ENCODE measurements at places on chromosomes 1 and 21.

GRCh38 chr1:89728381-89728780 lies 92.5 kb upstream of the LRRC8D start:
- no peak for DNase-seq

DNA sequence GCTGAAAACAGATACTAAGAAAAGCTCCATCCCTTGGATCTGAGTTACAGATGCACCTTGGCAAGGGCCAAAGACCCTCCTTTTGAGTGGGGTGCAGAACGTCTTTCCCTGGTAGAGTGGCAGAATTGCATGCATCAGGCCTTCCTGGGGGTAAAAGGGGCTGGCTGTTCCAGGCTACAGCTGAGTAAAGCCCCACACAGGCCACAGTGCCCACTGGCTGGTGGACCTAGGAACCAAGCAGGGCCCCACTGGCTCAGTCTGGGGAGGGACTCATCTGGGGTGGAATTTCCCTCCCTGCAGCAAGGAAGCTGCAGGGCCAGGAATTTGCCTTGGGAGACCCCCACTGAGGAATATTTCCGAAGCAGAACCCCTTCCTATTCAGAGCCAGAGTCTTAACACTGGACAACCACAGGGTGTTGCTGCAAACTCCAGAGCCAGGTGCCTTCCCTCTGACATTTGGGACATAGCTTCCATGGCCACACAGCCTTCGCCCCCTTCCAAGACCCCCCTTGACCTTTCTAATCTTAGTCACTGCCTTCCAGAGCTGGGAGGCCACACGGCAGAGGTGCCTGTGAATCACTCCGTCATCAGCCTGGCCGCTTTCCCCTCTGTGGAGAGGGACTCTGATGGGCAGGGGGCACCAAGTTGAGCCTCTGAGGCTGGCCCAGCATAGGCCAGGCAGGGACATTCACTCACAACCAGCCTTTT lies 52.5 kb downstream of the LACTBL1 start:
- DNase-seq: no peak

GRCh38 chr1:21372383-21372782 lies 67.6 kb upstream of the NBPF3 start:
- no peak for DNase-seq

DNA sequence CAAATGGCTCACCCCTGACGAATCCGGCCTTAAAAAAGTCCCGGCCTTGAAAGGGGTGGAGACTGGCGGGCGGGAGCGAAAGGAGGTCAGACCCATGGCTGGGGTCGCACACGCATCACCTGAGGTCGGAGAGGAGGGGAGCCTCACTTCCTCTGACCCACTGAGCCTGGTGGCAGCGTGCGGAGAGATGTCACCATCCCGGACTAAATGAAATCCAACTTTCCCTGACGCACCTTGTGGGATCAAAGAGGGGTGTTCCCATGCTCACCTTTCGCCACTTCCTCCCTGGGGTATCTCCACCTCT lies 709 bp upstream of the SLC41A1 start:
- DNase-seq: no peak

- DNase-seq: no peak
Measured at GRCh38 chr1:58890113-58890512, 106.3 kb upstream of the JUN start.

- DNase-seq: no peak
Measured at GRCh38 chr1:225754940-225755641, 22.5 kb upstream of the SRP9 start.

DNA sequence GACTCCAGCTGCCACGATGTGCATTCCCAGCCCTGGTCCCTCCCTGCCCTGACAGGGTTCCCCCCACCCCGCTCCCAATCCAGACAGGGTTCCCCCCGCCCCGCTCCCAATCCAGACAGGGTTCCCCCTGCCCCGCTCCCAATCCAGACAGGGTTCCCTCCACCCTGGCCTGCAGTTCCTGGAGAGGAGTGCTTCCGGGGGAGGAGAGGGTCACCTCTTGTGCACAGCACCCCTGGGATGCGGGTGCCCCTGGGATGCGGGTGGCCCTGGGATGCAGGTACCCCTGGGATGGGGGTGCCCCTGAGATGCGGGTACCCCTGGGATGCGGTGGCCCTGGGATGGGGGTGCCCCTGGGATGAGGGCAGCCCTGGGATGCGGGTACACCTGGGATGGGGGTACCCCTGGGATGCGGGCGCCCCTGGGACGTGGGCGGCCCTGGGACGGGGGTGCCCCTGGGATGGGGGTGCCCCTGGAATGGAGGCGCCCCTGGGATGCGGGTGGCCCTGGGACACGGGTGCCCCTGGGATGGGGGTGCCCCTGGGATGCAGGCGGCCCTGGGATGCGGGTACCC lies 36.7 kb upstream of the SLC19A1 start:
- no peak for DNase-seq

GRCh38 chr1:212525479-212526110 lies 83.0 kb upstream of the ATF3 start:
- no peak for DNase-seq

DNA sequence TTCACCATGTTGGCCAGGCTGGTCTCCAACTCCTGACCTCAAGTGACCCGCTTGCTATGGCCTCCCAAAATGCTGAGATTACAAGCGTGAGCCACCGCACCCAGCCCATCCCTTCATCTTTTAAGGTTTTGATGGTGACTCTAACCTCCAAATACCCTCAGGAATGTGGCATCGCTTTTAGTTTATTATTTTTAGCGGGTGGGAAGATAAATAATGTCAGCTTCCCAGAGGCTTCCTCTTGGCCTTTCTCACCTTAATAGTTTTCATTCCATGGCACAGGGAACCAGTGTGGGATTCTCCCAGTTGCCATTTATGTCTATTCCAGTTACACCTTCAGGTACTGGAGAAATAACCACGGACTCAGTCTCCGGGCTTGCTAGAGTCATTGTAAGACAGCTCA lies 92.1 kb upstream of the LRRN2 start:
- no peak for DNase-seq

DNA sequence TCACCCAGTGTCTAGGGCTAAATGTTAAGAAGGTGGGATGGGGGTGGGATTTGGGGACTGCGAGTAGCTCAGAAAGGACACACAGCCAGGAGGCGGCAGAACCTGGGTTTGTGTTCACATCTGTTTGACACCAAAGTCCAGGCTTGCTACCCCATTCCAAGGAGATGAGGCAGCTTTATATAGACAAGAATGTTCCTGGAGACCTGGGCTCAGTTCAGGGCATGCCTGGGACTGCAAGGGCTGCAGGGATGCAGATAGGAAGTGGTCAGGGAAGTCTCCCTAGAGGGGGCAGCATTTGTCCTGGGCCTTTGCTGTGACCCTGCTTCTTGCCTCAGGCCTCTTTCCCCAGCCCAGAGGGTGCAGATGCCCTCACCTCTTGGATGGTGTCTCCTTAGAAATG lies 16.3 kb downstream of the PADI3 start:
- DNase-seq: no peak

DNA sequence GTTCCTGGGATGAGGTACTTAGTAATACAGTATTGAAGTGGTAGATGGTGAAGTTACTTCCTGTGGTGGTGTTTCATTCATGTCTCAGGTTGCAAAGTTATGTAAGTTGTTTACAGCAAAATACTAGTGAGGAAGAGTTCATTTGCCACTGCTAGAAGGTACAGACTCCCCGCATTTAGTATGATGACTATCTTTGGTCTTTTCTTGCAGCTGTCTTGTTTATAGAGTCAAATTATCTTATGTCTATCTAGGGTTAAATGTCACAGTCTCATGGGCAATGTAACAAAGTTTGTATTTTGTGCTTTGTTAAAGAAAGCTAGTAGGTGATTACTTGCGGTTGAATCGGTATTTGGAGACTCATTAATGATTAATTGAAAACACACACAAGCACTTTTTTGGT lies 50.2 kb downstream of the LRRC8D start:
- no peak for DNase-seq

GRCh38 chr1:1068517-1069055 lies 5.5 kb downstream of the RNF223 start:
- DNase-seq: no peak

DNA sequence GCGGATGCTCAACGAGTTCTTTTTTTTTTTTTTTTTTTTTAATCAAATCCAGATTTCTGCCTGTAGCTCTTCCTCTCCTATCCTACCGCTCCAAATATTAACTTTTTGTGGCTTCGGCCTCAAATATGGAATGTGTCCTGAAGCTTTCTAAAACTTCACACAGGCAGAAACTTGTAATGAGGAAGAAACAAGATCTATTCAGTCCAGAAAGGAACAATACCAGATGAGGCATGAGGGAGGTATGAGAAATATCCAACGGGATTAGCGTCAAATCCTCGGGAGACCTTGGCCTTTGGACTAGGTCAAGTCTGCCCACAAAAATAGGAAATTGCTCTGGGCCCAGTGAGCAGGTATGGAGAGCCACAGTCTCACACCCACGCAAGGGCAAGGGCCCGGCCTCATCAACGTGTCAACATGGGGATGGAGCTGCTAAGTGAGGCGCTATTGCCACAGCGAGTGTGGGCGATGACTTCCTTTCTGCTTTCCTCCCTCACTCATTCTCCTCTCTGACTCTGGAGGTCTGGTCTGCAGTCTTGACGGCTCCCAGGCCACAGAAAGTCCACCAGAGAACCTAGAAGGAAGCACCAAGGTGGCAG lies 66.6 kb downstream of the BCAR3 start:
- no peak for DNase-seq

DNA sequence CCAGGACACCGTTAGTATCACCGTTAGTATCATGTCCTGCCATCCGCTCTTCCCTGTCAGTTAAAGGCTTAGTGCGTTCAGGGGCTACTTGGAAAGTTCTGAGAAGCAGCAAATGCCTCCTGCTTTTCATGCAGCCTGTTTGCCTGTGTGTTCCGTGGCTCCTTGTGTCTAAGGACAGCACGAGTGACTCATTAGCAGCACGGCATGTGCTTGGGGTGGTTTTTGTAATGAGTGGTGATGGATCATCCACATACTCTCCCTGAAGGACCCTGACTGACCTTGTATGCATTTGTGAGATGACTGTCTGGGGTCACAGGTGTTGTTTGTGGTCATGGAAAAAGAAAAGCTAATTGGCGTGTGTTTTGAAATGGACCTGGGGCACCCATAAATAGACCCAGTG lies 221.9 kb downstream of the PBX1 start:
- no peak for DNase-seq

GRCh38 chr1:45802343-45803298 lies 791 bp upstream of the MAST2 start:
- DNase-seq: peak; percentile 7

DNA sequence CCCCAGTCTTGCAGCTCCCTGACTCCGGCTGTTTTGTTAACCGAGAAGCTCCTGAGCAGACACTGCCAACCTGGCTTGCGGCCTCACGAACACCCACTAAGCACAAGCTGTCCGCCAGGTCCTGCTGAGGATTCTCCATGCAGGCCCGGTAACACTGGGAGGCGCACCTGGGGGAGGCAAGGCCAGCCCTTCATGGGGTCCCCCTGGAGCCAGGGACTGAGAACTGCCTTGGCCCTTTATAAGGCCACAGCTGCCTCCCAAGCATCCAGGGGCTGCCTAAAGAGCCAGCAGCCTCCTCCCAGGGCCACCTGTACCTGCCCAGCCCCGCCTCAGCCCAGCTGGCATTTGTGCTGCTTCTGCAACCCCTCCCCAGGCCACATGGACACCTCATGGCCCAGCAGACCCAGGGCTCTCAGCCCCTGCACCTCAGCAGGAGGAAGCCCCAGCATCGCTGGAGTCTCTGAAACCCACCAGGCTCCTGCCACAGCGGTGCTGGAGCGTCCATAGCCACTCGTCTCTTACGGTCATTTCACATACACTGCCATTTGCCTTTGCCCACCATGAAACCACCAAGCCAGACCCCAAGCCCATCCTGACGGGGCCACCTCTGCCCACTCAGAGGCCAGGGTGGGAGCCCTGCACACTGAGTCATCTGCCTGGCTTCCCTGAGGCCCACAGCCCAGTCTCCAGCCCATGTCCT lies 82.5 kb downstream of the NPHP4 start:
- DNase-seq: no peak

DNA sequence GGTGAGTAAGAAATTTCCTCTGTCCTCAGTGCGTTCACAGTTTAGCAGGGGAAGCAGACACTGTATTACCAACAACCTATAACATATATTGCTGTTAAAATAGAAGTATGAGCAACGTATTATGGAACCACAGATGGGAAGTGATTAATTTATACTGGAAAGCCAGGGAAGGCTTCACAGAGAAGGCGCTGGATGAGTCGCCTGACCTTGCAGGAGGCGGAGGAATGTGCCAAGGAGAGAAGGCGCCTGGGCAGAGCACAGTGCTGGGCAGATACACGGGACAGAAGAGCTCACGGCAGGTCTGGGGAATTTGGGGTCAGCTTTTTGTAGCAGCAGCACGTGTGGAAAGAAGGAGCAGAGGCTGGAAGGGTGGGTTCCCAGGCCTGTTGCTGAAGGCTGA lies 116.3 kb downstream of the DHRS3 start:
- DNase-seq: no peak

- DNase-seq: peak; percentile 13
Measured at GRCh38 chr1:182783068-182783467, 6.5 kb upstream of the NPL start.

Measured in NCI-H2081 (cell line).